ENCODE measurements at places on chromosomes 11 and 22.

- DNase-seq = no peak
Observed at GRCh38 chr22:49961005-49961600, 531 bp downstream of the PIM3 start.

DNA sequence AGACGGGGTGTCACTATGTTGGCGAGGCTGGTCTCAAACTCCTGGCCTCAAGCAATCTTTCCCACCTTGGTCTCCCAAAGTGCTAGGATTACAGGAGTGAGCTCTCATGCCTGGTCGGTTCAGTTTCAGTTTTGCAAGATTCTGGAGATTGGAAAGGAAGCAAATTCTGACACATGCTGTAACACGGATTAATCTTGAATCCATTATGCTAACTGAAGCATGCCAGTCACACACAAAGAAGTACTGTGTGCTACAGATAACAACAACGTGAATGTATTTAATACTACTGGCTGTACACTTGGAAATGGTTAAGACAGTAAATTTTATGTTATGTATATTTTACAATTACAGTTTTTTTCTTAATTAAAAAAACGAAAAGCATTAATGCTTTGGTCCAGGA is 107.6 kb downstream of the MED15 start:
- no peak for DNase-seq

GRCh38 chr11:104637662-104638170 is 260.5 kb downstream of the CASP12 start:
- DNase-seq = no peak

DNA sequence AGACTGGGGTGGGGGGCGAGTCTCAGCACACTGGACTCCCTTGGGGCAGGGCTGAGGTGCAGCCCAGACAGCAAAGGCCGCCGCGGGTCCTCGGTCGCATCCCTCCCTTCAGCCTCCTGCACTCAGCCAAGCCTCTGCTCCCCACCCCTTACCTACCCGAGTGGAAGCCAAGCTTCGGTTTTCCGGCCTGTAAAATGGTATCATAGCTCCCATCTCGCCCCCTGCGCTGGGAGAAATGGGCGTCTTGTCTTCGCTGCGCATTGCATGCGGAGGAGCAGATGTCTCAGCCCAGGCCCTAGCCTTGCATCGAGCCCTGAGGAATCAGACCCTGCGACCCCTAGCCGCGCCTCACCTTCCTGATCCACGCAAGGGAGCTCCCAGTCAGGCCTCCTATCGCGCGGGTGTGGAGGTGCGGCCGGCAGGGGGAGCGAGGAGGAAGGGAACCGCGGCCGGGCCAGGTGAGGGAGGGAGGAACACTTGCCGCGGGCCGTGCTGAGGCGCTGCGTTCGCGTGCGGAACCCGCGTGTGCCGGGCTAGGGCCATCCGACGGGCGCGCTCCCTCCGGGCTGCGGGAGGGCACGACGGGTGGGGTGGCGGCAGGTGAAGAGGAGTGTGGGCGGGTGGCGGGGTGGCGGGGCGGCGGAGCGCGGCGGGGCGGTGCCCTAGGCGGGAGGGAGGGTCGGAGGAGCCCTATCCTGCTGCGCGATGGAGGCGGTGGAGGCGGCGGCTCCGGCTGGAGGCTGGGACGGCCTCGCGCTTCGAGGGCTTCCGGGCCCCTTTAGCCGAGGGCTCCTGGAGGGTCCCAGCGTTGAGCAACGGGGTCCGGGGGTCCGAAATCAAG is 4.1 kb upstream of the TBX1 start:
- peak; percentile 84 for DNase-seq

- DNase-seq = no peak
Observed at GRCh38 chr11:93051186-93051585, 81.7 kb downstream of the MTNR1B start.

- DNase-seq = peak; percentile 73
Observed at GRCh38 chr11:70203751-70204465, 812 bp downstream of the FADD start.
